Activated naive CD8-positive, alpha-beta T cell treated with anti-CD3 and anti-CD28 coated beads, Interleukin-2, amount 10 ng/mL, durations not matched to agents 7 days and 5 days (primary cell): ENCODE measurements at places on chromosomes 2 and 18.

DNA sequence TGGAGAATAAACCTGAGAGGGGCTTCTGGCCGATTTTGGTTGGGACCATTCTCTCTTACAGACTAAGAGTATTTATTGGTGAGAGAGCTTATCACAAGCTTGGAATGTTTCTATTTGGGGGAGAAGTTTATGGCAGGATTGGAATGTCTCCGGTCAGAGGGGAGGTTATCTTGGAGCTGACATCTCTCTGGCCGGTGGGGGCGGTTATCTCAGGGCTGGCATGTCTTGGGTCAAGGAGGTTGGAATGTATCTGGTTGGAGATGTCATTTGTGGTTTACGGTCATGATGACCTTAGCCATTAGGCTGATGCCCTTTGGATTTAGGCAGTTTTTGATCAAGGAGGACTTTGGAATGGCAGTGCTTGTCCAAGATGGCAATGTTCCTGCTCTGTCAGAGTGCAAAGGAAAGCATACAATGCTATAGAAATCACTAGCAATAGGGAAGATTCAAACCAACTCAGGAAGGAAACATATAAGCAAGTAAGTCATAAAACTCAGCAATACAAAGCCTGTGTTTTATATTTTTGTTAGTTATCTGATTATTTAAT is 362.4 kb upstream of the LRATD1 start:
- no peak for DNase-seq

GRCh38 chr2:207156451-207157161 is 9.1 kb downstream of the KLF7 start:
- DNase-seq, result no peak

DNA sequence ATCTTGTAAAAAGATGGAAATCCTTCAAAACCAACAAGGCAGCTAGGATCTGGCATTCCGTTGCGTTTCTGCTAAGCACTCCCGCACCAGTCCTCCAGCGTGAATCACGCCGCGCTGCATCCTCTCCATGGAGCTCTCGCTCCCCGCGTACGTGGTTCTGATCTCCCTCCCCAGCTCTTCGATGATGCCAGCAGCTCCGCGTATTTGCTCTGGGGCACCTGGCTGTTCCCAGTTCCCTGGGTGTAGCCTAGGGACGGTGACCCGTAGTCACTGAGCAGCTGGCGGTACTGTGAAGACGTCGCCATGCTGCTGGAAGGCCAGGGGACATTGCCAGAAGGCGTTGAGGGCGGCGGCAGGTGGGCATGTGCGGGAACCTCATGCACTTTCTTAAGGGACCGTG is 407.5 kb downstream of the RNF144A start:
- no peak for DNase-seq

GRCh38 chr2:20352230-20352578 is 1.6 kb upstream of the PUM2 start:
- DNase-seq, result no peak
